Spleen (tissue), 13 donors: ENCODE measurements at places on chromosomes 1 and 21. TPM values are rescaled to one million over a fixed set of nuclear protein-coding genes. Genes with fewer than 3 reads are reported as not detected.
A peak's percentile ranks its signal among the peaks of the same experiment; 100 is the strongest.

DNA sequence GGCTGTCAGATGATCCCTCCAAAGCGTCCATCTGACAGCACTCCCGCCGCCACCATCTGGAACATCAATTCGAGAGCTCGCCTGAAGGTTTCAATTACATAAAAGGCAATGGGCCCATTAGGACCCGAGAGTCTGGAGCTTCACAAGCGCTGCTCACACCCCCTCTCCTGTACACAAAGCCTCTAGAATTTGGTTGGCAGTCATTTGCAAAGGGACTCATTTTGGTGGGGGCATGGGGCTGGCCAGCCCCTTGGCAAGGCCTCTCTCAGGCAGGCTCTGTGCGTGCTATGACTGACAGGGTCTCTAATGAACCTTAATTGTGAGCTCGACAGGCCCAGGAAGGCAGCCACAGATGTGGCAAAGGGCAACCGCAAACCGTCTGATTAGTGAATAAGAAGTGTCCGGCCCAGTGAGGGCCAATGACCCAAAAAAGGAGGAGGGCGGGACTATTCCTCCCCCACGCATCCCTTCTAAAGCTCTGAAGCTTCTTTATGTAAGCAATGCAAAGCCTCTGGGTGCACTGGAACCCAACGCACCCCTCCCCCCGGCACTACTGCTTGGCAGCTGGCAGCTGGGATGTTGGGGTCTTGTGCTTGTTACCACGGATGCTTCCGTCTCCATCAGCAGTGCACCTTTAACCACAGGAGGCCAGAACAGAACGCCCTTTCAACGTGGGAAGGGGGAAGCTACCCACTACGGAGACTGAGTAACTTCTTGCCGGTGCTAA is 79.4 kb downstream of the CAPZB start:
- H3K4me1 ChIP-seq = peaks cover 8% of the 10 kb centered on the region
- H3K27ac ChIP-seq = peak overlapping the region; percentile 11
- H3K4me3 ChIP-seq = no peak overlapping the region

Gene SIM2
- not detected for total RNA-seq

DNA sequence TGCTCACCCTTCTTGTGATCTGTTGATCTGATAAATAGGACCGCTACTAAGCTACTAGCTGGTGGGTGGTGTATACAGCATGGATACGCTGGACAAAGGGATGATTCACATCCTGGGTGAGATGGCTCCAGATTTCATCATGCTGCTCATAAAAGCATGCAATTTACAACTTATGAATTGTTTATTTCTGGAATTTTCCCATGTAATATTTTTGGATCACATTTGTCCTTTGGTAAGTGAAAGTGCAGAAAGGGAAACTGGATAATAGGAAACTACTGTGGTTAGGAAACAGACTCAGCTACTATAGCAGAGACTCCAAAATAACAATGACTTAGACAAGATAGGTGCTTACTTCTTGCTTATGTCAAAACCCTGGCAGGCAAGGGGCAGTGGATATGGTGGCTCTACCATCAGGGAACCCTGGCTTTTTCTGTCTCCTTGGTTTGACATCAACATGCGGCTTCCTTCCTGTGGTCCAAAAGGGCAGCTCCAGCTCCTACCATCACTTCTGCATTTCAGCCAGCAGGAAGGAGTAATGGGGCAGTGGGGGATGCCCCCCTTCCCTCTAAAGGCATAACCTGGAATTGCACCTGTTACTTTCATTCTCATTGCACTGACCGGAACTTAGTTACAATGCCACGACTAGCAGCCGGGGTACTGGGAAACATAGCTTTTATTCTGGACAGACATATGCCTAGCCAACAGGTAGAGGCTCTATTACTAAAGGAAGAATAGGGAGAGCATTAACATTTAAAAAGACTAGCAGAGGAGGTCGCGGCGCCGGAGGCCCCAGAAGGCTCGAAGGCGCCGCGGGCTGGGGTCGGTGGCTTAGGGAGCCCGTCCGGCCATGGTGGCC is 13.8 kb upstream of the AK2 start:
- DNase-seq = no peak
- H3K4me1 ChIP-seq = peaks cover 38% of the 10 kb centered on the region
- H3K27ac ChIP-seq = no peak overlapping the region
- no peaks in the 10 kb centered on the region for H3K36me3 ChIP-seq

- H3K36me3 ChIP-seq = no peaks in the 10 kb centered on the region
- no peaks in the 10 kb centered on the region for H3K27me3 ChIP-seq
- peak overlapping the region; percentile 71 for H3K27ac ChIP-seq
- DNase-seq = peak; percentile 82
- H3K4me3 ChIP-seq = no peak overlapping the region
Observed at GRCh38 chr1:223716302-223716862, 4.0 kb downstream of the CAPN2 start.

Gene SERPINC1
- not detected for total RNA-seq

Gene AMY1B
- total RNA-seq = not detected
